Endothelial cell (in vitro differentiated cells): ENCODE measurements at places on chromosomes 6 and 20.

GRCh38 chr6:141956046-141956761 lies 176.5 kb upstream of the GJE1 start:
- no peak for DNase-seq

GRCh38 chr6:26223650-26224546 lies 136.7 kb downstream of the HFE start:
- no peak for DNase-seq

- DNase-seq, result no peak
Observed at GRCh38 chr20:12241065-12241464, 323.4 kb downstream of the BTBD3 start.

DNA sequence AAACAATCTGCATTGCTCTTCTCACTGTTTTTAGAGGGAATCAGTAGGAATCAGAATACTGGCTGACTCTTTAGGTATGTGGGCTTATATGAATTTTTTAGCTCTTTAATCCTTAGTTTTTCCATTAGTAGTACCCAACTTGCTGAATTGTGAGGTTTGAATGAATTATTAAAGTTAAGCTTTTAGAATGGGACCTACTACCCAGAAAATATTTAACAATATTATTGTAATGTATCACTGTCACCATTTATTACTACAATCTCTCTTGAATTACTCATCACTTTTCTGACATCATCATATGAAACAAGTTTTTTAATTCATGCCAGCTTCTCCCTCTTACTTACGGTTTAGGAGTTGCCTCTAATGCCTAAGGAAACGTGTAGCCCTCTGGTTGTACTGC lies 212.7 kb downstream of the BCKDHB start:
- no peak for DNase-seq

GRCh38 chr6:167764713-167765479 lies 61.8 kb upstream of the AFDN start:
- no peak for DNase-seq

- DNase-seq, result no peak
Observed at GRCh38 chr20:49690899-49691620, 22.6 kb downstream of the B4GALT5 start.

DNA sequence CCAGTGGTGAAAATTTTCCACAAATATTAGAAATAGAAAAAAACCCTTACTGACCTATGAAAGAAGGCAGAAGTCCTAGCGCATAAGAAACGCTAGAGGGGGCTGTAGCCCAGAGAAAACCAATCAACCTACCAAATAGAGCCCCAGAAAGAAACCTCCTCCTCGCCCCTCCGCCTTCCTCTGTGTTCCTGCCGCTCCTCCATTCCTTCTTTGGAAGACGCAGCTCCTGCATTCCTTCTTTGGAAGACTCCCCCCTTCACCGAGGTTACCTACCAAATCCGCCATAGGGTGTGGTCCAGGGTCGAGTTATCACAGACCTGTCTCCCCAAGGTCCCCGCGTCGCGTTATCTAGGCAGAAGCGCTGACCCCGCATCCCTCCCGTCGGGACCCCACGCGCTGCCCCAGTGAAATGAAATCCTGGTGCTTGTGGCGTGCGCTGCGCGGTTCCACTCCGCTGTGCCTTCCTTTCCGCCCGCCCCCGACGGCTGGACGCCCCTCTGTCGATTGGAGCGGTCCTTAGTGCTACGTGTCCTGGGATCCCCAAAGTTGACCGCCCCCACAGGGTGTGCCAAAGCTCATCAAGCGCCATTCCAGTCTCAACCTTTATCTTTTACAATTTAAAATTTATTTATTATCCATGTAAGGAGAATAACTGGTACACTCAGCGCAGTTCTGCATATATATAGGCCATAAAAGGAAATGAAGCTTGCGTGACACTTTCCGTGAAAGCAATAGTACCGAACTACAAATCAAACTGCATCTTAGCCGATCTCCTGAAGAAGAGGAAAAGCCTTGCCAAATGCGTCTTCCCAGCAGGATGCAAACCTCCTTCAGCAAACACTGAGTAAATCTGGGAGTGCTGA lies 13.0 kb downstream of the RPP21 start:
- DNase-seq, result peak; percentile 67

- no peak for DNase-seq
Observed at GRCh38 chr6:63897952-63898351, 262.4 kb downstream of the PHF3 start.

GRCh38 chr6:27545271-27546046 lies 72.6 kb upstream of the ZNF184 start:
- DNase-seq, result peak; percentile 67

DNA sequence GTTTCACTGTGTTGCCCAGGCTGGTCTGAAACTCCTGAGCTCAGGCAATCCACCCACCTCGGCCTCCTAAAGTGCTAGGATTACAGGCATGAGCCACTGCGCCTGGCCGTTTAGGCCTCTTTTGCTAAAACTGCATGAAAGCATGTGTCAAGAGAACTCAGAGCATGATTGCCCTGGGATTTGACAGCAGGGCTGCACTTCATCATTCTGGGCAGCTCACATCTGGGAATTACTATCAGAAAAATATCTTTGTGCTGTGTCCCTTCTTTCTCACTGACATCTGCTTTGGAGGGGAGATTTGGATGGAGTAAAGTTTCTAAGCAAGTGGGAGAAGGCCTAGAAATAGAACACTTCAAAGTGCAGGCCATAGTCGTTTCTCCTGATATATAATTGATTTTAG lies 59.6 kb upstream of the EIF2S2 start:
- DNase-seq, result no peak

DNA sequence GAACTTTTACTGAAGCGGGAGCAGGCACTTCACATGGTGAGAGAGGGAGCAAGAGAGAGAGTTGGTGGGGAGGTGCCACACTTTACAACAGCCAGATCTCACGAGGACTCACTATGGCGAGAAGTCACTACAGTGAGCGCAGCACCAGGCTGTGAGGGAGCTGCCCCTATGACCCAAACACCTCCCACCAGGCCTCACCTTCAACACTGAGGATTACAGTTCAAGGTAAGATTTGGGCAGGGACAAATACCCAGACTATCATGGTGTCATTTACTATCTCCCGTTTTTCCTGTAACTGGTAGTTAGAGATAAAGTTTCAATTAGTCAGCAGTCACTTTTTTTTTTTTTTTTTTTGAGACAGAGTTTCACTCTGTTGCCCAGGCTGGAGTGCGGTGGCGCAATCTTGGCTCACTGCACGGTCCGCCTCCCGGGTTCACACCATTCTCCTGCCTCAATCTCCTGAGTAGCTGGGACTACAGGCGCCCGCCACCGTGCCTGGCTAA lies 7.8 kb downstream of the RBCK1 start:
- no peak for DNase-seq

- DNase-seq, result peak; percentile 80
Observed at GRCh38 chr6:146598772-146599405, at the start of gene ADGB. Gene ADGB, plus strand, starts transcription at chr6:146598972. Its CDS starts 69 bp downstream, at chr6:146599041.

DNA sequence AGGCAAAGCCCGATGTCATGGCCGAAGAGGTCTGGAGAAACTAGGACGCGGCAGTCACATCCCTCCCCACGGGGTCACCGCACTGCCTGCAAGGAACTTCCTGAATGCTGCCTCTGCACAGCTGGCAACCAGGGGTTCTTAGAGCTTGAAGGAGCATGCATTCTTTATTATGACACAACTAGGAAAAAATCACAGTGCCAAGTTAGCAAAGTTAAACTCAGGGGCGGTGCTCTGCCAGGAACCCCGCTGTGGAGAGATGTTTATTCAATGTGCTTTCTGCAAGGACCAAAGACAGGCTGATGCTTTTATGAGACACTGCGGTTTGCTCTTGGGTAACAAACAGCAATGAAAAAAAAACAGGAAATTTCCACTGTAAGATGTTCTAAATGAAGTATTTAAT lies 287.3 kb upstream of the FOXQ1 start:
- no peak for DNase-seq

DNA sequence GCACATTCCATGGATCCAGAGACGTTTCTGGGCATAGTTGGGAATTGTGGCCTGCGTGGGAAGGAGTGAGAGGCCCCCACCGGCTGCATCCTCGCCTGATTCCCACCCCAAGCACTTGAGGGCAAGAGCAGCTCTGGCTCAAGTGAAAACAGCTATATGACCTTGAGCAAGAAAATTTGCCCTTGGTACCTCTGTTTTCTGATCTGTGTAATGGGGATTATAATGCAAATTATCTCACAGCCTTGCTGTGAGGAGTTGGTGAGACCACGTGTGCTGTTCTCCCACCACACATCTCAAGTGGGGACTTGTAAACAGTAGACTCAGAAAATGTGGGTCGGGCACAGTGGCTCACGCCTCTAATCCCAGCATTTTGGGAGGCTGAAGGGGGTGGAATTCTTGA lies 602 bp downstream of the TGM6 start:
- DNase-seq, result no peak

DNA sequence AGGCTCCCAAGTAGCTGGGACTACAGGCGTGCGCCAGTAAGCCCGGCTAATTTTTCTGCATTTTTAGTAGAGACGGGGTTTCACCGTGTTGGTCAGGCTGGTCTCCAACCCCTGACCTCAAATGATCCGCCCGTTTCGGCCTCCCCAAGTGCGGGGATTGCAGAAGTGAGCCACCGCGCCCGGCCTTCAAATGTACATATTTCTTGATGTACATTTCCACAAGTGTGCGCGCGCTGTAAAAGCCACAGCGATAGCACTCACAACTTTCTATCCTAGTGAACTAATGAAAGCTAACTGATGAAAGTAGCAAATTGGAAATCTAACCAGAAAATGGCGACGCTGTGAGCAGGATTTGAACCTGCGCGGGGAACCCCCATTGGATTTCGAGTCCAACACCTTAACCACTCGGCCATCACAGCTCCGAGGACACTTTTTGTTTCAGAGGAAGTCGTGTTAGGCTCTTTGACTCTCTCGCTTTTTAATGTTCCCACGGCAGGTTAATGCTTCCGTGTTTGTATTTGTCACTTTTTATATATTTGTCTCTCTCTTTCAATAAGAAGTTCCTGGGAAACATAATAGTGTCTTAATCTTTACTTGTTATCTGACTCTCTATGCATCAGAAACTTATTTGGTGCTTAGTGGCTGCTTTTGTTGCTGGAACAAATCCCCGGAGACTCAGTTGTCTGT lies 199.4 kb upstream of the ZNF184 start:
- DNase-seq, result peak; percentile 61

DNA sequence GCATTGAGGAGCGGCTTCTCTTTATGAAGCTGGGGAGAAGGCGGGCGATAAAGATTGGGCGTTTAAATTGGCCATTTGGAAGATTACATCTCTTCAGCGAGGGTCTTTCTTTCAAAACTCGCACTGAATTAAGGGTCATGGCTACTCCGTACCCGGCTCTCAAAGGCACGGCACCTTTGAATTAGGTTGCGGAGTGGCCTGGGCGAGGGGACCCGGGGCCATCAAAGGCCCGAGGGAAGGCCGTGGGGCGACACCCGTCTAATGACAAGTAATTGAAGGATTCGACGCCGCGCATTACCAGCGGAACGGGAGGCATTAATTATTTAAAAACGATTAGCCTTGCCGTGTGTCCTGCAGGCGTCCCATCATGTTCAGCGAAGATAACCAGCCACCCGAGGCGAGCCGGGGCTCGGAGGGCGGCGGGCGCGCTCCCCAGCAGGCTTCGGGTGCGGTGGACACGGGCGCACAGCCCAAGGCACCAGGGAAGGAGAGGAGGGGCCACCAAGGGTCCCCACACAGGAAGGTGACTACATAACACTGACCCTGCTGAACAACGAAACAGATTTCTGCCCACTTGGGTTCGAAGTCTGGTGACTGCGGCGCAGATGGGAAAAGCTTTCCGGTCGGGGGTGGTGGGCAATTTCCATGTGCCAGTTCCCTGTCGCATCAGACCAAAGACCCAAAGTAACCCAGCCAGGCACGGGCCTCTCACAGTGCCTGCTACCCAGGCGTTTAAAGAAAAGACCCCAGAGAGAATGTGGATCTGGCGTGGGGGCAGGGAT lies 7.4 kb downstream of the FOXA2 start:
- DNase-seq, result no peak

GRCh38 chr20:60950974-60951373 lies 301.1 kb upstream of the CDH4 start:
- no peak for DNase-seq

GRCh38 chr20:19981031-19981451 lies 36.1 kb upstream of the NAA20 start:
- DNase-seq, result no peak

- DNase-seq, result no peak
Observed at GRCh38 chr20:41352106-41352505, 11.5 kb downstream of the LPIN3 start.

DNA sequence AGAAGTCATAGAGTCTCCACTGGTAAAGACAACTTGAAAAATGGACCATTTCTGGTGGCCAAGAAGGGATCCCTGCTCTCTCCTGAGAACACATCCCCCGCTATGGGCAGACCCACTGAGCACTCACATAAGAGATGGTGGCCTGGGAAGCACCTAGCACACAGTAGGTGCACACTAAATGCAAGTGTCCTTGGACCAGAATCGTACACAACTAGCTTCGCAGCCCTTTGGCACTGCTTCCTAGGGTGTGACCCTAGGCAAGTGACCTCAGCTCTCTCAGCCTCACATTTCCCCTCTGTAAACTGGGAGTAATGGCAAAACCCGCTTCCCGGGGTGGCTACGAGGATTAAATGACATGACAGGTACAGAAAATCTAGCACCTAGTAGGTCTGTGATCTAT lies 35.1 kb downstream of the KCNB1 start:
- DNase-seq, result no peak

DNA sequence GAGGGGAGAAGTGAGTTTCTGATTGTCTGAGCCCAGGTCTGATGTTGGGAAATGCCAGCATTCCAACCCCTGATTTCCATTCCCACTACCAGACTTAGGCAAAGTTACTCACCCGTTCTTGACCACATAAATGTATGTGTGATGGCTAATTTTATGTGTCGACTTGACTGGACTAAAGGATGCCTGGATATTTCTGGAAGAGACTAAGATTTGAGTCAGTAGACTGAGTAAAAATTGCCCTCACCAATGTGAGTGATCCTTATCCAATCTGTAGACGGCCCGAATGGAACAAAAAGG lies 95.8 kb upstream of the TAB2 start:
- DNase-seq, result no peak

DNA sequence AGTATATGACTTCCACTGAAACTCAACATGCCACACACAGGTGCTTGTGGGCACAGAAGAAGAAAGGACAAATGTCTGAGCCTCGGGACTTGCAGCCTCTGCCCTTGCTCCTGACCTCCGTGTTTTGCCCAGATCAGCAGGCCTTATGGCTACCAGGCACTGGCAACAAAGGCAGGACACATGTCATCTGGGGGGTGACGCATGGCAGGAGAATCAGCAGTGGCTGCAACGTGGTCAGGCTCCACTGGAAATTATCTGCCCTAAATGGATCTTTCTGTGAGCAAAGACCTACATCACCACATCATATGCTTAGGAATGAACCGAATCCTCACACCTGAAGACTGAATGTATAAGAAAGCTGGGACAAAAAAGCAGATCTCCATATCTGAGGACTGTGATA lies 78.9 kb downstream of the ELOVL5 start:
- no peak for DNase-seq

GRCh38 chr6:32166411-32167061 lies 2.1 kb downstream of the EGFL8 start:
- DNase-seq, result no peak
